ENCODE measurements at places on chromosomes 5 and 9.

- no peak for DNase-seq
Observed at GRCh38 chr5:31598640-31599611, 40.0 kb upstream of the PDZD2 start.

DNA sequence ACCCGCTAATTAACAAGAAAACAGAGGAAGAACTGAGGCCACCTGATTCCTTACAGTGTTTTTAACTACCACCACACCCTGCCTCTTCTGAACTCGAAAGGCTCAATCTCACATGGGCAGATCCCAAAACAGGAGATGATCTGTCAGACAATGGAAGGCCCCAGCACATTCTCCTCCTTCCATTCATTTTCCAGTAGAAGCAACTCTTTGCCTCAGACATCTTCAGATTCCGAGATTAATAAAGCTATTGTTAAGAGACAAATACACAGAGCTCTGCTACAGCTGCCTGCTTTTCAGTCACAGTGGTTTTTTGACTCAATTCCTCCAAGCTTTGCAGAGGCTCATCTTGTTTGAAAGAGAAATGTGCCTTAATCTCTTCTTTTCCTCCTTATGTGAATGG lies 127.2 kb upstream of the ADAMTSL1 start:
- DNase-seq, result no peak

GRCh38 chr9:37025071-37025822 lies 8.8 kb downstream of the PAX5 start:
- DNase-seq, result no peak

DNA sequence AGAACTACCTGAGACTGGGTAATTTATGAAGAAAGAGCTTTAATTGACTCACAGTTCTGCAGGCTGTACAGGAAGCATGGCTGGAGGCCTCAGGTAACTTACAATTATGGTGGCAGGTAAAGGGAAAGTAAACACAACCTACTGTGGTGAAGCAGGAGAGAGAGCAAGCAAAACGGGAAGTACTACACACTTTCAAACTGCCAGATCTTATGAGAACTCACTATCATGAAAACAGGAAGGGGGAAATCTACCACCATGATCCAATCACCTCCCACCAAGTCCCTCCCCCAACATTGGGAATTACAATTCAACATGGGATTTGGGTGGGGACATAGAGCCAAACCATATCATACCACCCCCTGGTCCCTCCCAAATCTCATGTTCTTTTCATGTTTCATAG lies 58.7 kb upstream of the GPR151 start:
- no peak for DNase-seq

DNA sequence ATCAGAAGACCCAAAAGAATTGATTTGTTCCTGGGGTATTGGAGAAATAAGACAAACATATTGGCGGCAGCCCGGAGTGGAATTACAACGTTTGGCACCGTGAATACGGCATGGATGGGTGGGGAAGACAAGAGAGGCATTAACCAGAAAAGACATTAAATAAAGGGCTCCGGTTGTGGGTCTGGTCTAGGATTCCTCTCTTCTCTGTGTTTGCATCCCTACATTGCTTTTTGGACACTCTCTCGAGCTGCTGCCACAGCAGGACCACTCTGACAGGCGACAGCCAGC lies 138.7 kb upstream of the PALM2AKAP2 start:
- DNase-seq, result no peak

DNA sequence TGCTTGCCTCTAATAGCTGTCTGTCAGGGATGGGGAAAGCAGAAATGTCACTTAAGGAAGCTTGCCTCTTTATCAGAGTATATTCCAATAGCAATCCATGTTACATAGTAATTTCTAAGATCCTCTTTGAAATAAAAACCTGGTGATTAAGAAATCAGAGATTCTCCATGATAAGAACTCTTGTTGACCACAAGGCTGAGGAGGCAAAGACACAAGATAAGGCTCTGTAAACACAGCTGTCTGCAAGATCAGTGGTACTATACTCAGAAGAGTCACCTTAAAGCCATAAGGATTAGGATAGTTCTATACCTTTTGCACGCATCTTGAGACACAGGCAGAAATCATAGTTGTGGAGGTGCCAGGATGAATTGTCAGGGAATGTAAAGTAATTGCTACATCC lies 40.3 kb downstream of the HEXB start:
- DNase-seq, result no peak
